ENCODE measurements at places on chromosomes 4 and X. TPM values are rescaled to one million over a fixed set of nuclear protein-coding genes. Genes with fewer than 3 reads are reported as not detected.

TRIM2 gene
- 0.18 TPM for total RNA-seq

MXRA5 gene
- total RNA-seq = not detected

CENPE gene
- total RNA-seq = 36.5 TPM

DNA sequence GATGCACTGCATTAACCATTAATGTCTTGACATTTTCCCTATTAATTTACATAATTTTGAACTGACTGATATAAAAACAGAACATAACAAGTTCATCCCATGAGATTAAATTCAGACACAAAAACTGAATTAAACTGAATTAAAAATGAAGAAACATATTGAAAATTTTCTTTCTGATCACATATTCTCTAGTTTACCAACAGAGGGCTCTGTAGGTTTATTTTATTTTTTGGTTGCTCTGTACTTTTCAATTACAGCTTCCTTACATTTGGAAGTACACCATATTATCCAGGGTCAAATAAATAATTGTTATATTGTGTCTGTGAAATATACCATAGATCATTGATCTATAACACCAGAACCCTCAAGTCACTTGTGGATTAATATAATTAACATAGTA, 27.3 kb upstream of the CT83 start:
- DNase-seq = no peak

DNA sequence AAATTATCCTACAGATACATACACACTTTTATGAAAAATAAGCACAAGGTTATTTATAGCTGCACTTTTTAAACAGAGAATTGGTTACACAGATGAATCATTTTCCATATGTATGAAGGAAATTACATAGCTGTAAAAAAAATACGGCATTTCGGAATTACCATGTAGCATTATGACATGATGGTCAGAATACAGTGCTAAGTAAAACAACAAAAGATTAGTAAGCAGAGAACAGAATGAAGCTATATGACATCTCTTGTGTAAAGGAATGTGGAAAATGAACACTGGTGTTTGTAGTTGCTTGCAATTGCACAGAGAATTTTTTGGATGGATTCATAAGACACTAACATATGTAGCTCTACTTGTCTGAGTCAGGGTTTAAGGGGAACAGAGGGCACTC, 1222.0 kb upstream of the PRKX start:
- DNase-seq = no peak

- no peak for DNase-seq
Observed at GRCh38 chr4:147794787-147795413, 63.0 kb downstream of the ARHGAP10 start.

DNA sequence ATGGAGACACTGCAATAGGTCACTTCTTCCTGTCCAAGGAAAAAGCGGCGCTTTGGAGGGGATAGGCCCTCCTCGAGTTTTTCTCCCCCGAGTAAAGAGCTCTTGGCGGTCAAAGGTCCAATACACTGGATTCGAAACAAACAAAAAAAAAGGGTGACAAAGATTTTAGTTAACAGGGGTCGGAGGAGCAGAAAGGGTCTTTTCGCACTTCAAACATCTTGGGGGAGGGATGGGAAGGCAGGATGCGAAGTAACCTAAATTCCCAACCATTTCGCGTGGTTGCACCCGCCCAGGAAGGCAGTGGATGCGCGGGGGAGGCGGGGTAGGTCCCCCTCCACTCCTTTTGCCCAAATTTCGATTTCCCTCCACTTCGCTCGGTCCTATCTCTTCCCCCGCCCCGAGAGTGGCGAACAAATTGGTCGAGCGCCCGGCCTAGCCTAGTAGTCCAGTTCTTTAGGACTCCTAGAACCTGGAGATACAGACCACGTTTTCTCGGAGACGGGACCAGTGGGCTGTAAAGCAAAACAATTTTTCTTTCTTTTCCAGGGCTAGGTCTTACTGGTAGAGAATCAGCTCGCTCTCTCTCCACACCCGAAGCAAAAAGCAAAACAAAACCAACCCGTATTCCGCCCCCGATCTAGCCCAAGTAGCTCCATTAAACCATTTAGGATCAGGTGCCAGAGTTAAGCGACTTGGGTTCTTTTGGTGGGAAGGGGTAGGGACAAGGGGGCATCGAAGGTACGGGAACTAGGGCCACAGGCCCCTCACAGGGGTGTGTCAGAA, 2.0 kb upstream of the STAG2 start:
- peak; percentile 10 for DNase-seq

- no peak for DNase-seq
Observed at GRCh38 chrX:10564484-10564883, 55.9 kb downstream of the MID1 start.

Measured in activated T-helper 2 cell treated with anti-CD3 and anti-CD28 coated beads, Interferon-gamma antibody, Interleukin-2, Interleukin-4, amounts not matched to agents 10 μg/mL and 5 μg/mL and 100 μg/mL, durations not matched to agents 14 hours and 24 hours and 36 hours (primary cell).